Keratinocyte (primary cell): ENCODE measurements at places on chromosomes 12 and 14.

- no peak for DNase-seq
Observed at GRCh38 chr14:94320243-94320642, 2.9 kb downstream of the SERPINA6 start.

- DNase-seq, result no peak
Observed at GRCh38 chr14:91361233-91361811, 56.3 kb downstream of the CCDC88C start.

GRCh38 chr14:103694572-103695026 is 20.7 kb downstream of the XRCC3 start:
- no peak for DNase-seq

DNA sequence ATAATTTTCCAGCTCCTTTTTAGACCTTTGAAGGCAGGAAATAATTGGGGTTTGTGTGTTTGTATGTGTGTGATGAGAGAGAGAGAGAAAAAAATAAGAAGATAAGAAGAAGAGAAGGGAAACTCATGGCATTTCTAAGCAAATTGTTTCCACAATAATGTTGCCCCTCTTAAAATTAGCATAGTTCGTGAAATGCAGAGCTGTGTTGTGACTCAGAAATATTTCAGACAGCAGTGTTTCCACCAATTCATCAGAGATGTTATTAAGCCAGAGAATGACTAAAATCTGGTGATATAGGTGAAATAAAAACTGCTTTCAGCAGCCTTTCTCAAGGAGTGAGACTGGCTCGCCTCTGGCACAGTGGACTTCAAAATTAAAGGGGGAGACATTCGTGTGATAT is 65.9 kb upstream of the ARHGAP5 start:
- DNase-seq, result no peak

GRCh38 chr14:58294201-58294600 is 4.2 kb upstream of the ARID4A start:
- DNase-seq, result no peak

DNA sequence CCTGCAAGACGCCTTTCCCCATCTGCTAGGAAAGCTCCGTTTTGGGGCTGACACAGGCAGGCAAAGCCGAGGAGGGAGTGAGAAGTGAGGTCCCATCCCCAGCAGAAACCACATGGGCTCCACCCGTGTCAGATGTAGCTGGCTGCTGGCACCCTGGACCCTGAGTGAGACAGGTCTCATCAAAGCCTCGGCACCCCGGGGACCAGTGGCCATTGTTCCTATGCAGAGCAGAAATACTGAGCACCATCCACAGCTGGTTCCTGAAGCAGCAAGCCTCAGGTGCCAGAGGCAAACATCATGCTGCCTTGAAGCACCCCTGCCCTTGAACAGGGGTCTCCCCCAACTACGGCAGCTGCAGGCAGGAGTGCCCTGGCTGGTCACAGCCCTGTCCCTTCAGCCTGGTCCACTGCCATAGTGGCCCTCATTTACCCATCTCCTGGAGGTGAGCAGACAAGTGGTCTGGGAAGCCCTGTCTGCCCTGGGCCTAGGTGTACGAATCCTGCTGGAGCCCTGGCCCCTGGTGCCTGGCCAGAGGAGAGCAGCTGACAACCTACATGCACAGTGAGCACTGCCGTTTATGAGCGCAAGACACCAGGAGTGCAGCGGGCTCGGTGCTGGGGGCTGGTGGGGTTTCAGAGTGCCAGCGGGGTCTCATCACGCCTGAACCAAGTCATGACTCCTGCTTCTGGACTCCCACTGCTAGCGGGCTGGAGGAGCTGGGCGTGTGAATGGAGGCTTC is 289.8 kb upstream of the RTL1 start:
- DNase-seq, result no peak

DNA sequence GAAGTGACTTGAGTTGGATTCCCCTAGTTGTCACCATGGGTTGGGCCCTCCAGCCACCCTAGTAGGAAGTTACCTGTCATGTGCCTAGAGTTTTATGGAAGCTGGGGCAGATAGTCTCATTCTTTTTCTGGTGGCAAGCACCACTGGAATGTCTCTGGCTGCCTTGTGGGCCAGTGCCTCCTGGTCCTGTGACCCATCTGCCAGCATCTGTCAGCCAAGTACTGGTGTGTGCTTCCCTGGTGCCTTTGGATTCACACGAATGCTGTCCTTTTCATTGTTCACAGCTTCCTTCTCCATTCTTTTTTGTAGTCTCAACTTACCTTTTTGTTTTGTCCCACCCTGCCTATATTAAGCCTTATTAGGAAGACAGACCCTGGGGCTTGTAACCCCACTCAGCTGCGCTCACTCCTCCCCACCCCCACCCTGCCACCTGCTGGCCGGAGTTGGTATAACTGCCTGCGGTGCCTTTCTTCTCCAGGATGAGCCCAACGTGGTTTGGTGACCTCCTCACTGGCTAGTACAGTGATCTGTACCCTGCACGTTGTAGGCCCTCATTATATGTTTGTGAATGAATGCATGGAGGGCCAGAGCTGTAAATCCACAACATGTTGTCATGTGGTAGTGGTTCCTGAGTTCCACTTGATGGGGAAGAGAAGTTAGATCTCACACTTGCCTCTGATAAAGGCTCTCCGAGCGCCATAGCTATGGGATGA is 125.7 kb downstream of the TSPAN9 start:
- DNase-seq, result no peak

DNA sequence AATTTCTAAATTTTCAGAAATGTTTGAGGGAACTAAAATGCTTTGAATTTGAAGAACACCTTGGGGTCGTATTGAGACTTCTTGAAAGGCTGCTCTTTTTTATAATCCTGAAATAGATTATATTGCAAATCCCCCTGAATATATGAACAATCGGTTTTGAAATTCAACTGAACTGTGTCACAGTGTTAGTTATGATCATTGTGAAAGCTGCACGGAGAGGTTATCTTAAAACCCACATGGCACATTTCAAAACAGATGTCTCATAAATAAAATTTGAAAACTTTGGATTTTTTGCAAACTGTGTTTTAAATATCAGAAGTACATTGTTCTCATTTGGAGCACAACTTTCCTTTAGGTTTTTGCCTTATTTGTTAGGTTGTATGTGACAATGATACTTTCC is 218.4 kb downstream of the TMEM117 start:
- no peak for DNase-seq

- peak; percentile 42 for DNase-seq
Observed at GRCh38 chr12:79618848-79619404, 71.8 kb downstream of the PAWR start.

GRCh38 chr14:93936245-93936644 is 9.1 kb downstream of the FAM181A start:
- no peak for DNase-seq

- no peak for DNase-seq
Observed at GRCh38 chr12:99833397-99833796, 151.3 kb downstream of the ANKS1B start.

- no peak for DNase-seq
Observed at GRCh38 chr14:74500417-74501134, 7.0 kb downstream of the ISCA2 start.

DNA sequence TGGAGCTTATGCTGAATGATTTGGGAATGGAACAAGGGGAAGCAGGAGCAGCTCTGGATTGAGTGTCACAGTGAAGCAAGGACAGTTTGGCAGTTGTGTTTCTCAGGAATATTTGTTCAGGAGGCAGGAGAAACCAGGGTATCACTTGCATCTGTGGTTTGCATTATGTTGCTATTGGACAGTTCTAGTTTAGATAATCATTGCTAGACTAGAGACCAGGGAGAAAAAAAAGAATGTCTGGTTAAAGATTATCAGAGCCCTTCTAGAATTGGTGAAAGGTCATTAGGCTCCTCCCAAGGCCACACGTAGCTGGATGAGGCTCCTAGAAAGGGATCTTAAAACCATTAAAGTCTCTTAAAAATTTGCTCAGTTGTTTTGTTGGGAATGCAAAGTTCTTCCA is 17.0 kb upstream of the SRSF5 start:
- no peak for DNase-seq

GRCh38 chr12:77980782-77981181 is 150.1 kb downstream of the NAV3 start:
- DNase-seq, result no peak

- DNase-seq, result no peak
Observed at GRCh38 chr14:51441001-51441400, 201.0 kb downstream of the TMX1 start.

GRCh38 chr14:33068626-33069025 is 129.9 kb downstream of the NPAS3 start:
- DNase-seq, result no peak

- DNase-seq, result peak; percentile 2
Observed at GRCh38 chr14:55938249-55938791, 179.9 kb upstream of the PELI2 start.

DNA sequence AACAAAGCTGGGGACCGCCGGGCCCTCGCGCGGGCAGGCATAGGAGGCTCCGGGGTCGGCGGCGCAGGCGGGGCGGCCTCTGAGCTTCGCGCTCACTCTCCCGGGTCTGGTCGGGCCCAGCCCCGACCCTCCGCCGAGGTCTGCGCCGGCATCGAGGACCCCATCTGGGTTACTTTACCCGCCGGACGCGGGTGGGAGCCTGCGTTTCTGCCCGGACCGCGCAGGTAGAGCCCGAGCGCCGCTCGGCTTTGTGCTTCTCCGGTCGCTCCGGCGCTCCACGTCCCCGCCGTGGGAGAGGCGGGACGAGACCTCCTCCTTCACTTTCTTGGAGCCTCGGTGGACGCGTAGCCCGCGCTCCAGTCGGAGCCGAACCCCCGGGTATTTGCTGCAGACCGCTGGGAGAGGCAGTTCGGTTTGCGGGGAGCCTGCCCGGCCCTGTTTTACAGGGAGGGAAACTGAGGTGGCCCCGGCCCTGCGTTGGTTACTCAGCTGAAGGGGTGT is 63.2 kb downstream of the FBXL14 start:
- no peak for DNase-seq

GRCh38 chr14:30925254-30925653 is 50.9 kb downstream of the COCH start:
- DNase-seq, result no peak

DNA sequence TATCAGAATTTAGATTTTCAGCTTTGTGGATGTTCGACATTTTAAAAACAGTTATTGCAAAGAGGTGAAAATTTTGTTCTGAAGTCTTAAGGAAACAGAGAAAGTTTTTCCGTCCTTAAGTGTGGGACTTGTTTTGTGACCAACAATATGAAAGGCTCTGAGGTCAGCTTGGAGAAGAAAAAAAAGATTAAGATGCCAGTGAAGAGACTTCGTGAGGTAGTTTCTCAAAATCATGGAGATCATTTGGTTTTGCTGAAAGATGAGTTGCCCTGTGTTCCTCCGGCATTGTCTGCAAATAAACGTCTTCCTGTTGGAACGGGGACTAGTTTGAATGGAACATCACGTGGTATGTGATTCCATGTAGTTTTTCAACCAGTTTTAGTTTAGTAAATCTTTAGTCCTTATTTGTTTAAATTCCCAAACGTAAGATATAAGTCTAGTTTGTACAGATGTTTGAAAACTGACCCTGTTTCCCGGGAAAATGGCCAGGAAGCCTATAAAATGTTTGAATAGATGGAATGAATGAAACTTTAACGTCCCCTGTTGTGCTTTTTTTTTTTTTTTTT is 682 bp downstream of the KIAA0586 start:
- no peak for DNase-seq

DNA sequence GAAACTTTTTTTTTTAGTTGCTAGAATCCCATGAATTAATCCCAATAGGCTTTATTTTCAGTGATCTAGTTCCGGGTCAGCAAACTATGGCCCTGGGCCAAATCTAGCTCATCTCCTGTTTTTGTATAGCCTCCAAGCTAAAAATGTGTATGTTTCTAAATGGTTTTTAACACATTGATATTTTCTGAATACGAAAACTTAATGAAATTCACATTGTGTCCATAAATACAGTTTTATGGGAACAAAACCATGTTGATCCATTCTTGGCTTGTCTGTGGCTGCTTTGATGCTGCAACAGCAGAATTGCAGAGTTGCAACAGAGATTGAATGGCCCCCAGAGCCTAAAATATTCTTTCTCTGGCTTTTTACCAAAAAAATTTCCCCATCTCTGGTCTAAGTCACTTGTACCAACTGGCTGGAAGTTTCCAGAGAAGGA is 47.5 kb downstream of the ZNF664 start:
- DNase-seq, result no peak

GRCh38 chr12:81114226-81114625 is 36.3 kb downstream of the ACSS3 start:
- no peak for DNase-seq

GRCh38 chr12:11836282-11837151 is 187.0 kb downstream of the ETV6 start:
- DNase-seq, result no peak

- DNase-seq, result no peak
Observed at GRCh38 chr14:100173353-100173752, 13.9 kb upstream of the DEGS2 start.

GRCh38 chr14:65958664-65959562 is 527.3 kb upstream of the CCDC196 start:
- no peak for DNase-seq

- DNase-seq, result no peak
Observed at GRCh38 chr12:57341275-57341990, 89.4 kb downstream of the R3HDM2 start.

DNA sequence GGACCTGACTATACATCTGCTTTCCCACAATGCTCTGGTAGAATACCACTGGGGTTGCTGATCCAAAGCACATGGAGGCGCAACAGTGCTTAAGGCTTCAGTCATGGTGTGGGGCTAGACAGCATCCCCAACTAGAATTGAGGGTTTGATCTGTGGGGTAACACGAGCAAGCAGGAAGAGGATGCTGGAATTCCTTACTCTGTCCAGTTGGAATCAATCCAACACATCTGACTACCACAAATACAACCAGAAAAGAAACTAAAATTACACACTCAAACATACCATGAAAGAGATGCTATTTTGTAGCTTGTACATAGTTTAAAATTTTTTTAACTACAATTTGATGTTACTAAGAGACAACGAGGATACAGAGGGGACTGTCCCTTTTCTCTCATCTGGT is 40.4 kb upstream of the GTF2A1 start:
- DNase-seq, result no peak

DNA sequence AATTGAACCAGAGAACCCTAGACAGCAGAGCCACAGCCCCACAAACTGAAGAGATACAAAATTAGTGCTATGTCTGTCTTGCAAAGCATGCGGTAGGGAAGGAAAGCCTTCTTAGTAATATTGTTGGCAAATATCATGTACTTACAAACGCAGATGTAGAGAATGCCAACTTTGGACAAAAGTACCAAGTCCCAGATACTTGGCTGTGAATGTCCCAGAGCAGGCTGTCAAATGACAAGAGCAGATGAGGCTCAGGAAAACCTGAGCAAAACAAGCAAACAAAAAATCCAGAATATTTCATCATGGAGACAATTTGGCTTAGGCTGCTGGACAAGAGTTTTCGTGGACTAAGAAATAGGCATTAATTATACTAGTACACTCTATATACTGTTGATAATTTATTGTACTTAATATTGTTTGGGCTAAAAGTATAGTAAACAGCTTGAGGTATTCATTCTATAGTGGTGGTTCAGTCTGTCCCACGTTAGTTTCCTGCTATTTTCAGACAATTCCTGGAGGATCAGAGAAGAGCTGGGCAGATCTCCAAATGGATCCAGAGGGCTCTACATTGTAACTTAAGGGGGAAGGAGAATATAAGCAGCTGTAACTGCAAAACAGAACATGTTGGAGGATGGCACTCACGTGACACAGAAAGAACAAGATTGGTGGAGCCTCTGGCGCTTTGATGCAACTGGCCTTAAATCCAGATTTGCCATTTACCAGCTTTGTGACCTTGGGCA is 329.8 kb downstream of the ATP23 start:
- DNase-seq, result no peak

GRCh38 chr12:108650083-108650482 is 16.4 kb upstream of the SELPLG start:
- DNase-seq, result no peak
